Large intestine (tissue), 12 donors: ENCODE measurements at places on chromosomes 5 and 9.

- no peak overlapping the region for H3K4me3 ChIP-seq
- H3K27ac ChIP-seq: no peak overlapping the region
- DNase-seq: no peak
- H3K27me3 ChIP-seq: no peaks in the 10 kb centered on the region
- peaks cover 20% of the 10 kb centered on the region for H3K4me1 ChIP-seq
These were observed 69.2 kb upstream of the PLPP1 start for GRCh38 chr5:55603922-55604321.

DNA sequence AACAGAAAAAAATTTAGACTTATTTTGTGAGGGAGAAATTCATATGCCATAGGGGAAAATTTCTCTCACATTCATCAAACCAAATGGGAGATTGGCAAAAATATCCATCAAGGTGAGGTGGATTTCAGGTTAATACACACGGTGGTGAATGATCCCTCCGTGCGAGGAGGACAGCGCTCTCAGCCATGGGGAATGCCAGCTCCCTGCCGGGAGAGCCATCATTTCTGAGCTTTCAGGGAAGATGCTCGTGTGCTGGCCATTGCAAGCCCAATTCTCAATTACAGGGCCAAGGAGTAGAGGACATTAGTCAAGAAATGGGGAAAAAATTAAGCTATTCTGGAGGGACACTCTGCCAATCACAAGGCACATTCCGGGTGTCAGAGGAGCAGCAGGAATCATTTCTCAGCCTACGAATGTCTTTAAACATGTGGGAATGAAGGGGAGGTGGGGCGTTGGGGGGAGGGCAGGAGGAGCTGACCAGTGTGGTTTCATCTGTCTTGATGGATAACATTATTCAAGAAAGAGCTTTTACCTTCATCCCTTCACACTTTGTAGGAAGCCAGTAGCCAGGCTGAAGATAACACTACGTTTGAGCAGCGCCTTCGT lies 165.5 kb downstream of the DAB2IP start:
- DNase-seq: no peak
- H3K4me3 ChIP-seq: no peak overlapping the region
- no peaks in the 10 kb centered on the region for H3K27me3 ChIP-seq

DNA sequence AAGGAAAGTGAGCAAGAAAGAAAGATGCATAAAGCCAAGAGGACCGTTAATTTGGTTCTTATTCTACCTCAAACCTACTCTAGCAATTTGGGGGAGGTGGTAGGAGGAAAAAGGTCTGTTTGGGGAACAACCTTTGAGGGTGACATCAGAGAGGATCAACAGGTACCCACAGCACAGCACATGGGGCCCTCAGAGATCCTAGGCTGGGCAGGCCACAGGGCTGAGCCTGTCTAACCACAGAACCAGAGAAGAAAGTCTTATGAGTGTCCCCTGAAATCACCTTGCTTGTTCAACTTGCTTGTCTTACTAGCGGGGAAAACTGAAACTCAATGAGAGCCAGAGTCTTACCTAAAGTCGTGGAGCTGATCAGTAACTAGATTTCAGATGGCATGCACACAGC lies 385.2 kb downstream of the SPOCK1 start:
- no peak overlapping the region for H3K27ac ChIP-seq
- H3K4me1 ChIP-seq: no peaks in the 10 kb centered on the region
- no peak overlapping the region for H3K4me3 ChIP-seq
- no peaks in the 10 kb centered on the region for H3K36me3 ChIP-seq

- no peak overlapping the region for H3K4me3 ChIP-seq
- no peak overlapping the region for H3K27ac ChIP-seq
- no peaks in the 10 kb centered on the region for H3K27me3 ChIP-seq
- H3K4me1 ChIP-seq: peaks cover 2% of the 10 kb centered on the region
These were observed 93.6 kb downstream of the TLE4 start for GRCh38 chr9:79665369-79665768.

DNA sequence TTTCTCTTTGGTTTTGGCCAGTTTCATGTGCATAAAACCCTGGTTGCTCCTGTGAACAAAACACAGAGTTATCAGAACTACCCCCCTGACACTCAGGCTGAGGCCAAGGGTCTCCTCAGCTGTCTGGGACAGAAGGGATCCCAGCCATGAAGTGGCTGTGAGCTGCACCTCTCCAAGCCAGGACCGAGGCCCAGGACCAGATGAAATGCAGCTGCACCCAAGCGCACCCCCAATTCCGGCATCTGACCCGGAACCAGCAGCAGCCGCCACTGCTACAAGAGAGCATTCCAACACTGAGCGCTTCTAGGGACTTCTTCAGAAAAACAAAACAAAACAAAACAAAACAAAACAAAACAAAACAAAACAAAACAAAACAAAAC lies 16.0 kb upstream of the SLC25A51 start:
- H3K4me3 ChIP-seq: no peak overlapping the region
- no peak for DNase-seq
- H3K36me3 ChIP-seq: peaks cover 46% of the 10 kb centered on the region
- no peaks in the 10 kb centered on the region for H3K27me3 ChIP-seq
- H3K4me1 ChIP-seq: peaks cover 14% of the 10 kb centered on the region

- H3K4me3 ChIP-seq: peak within 1 kb of the TSS; percentile 37
- H3K4me1 ChIP-seq: peaks cover 6% of the 10 kb centered on the region
- peaks cover 44% of the 10 kb centered on the region for H3K27me3 ChIP-seq
- H3K27ac ChIP-seq: peak within 1 kb of the TSS; percentile 30
- peak; percentile 42 for DNase-seq
These were observed at the start of gene TNC for GRCh38 chr9:115117999-115118878. Gene TNC, minus strand, starts transcription at chr9:115118157. Its CDS starts 27,139 bp downstream, at chr9:115091018.

- H3K4me3 ChIP-seq: no peak overlapping the region
- DNase-seq: no peak
- H3K4me1 ChIP-seq: no peaks in the 10 kb centered on the region
- H3K27ac ChIP-seq: no peak overlapping the region
These were observed 37.3 kb upstream of the GCNT4 start for GRCh38 chr5:75089662-75090061.

GRCh38 chr9:70679845-70680244 lies 265.4 kb upstream of the KLF9 start:
- H3K4me3 ChIP-seq: no peak overlapping the region
- no peak for DNase-seq
- no peaks in the 10 kb centered on the region for H3K36me3 ChIP-seq
- H3K27me3 ChIP-seq: no peaks in the 10 kb centered on the region
- no peaks in the 10 kb centered on the region for H3K4me1 ChIP-seq
- H3K27ac ChIP-seq: no peak overlapping the region

DNA sequence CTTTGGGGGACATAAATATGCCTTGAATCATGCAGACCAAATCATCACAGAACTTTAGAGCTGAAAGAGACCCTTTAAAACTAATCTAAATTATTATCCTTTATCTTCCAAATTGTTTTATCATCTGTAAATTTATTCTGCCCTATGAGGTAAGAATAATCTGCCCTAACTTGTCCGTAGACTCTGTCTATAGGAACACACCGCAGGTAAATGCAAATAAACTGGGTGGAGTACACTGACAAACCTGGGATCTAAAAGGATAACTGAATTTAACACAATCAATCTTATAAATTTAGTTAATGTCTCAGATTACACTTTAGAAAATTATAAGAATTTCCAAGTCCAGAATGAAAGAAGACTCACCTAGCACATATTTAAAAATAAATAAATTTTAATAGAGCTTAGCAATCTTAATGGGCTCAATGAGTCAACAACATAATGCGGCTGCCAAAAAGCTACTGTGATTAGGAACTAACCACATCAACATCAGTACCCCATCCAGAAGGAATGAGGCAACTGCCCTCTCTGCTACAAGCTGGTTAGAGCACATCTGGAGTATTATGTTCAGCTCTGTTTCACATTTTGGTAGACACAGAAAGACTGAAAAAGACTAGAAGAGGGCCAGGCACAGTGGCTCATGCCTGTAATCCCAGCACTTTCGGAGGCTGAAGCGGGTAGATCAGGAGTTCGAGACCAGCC lies 5.6 kb downstream of the MEGF9 start:
- H3K4me3 ChIP-seq: no peak overlapping the region
- H3K27me3 ChIP-seq: no peaks in the 10 kb centered on the region
- DNase-seq: no peak
- no peak overlapping the region for H3K27ac ChIP-seq

DNA sequence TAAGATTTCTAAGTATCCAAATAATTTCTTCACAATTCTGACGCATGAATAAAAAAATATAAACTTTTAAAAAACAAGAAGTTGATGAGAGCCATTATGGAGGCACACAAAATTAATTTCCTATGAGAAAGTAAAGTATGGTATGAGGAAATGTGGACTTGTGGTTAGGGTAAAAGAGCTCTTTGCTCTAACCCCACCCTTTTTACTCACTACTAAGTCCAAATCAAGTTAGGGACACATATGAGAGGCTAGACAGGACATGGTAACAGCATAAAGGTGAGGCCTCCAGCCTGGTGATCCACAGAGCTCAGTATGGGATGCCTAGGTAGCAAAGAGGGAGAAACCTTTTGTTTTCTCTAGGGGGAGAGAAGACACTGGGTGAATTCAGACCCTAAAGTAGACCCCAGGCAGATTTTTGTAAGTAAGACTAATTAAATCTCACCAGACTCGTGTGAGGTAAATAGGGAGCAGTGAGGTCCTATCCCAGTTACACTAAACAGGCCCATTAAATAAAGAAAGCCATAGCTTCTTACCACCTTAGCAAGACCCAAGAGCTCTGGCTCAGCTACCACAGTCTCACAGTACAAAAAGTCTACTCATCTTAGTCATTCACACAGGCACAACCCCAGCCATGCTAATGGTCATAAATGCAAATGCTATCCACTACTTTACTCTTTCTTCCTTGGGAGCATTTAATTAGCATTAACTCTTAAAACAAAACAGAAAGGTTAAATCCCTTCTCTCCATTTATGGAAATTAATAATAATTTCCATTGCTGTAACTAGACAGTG lies 42.6 kb downstream of the MLLT3 start:
- no peak overlapping the region for H3K4me3 ChIP-seq
- no peaks in the 10 kb centered on the region for H3K36me3 ChIP-seq
- DNase-seq: peak; percentile 25
- no peaks in the 10 kb centered on the region for H3K27me3 ChIP-seq
- H3K27ac ChIP-seq: no peak overlapping the region

DNA sequence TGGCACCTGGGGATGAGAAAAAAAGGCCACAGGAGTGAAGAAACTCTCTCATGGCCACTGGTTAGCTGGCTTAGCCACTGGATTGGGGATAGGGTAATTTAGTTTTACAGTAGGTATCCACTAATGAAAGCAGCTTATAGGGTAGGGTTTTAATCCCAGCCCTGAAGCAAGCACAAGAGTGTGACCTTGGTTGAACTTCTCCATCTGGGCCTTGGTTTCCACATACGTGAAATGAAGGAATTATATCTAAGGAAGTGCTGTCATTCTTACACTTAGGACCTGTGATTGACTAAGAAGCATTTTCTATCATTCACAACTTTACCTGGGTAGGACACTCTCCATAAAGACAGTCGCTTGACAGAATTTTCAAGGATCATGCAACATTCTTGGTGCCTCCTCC lies 49.6 kb downstream of the FAT2 start:
- DNase-seq: no peak
- H3K4me3 ChIP-seq: no peak overlapping the region
- H3K27me3 ChIP-seq: no peaks in the 10 kb centered on the region
- H3K4me1 ChIP-seq: no peaks in the 10 kb centered on the region
- no peak overlapping the region for H3K27ac ChIP-seq

GRCh38 chr5:25020454-25020853 lies 375.7 kb upstream of the CDH10 start:
- DNase-seq: no peak
- H3K4me1 ChIP-seq: no peaks in the 10 kb centered on the region
- no peaks in the 10 kb centered on the region for H3K27me3 ChIP-seq
- H3K27ac ChIP-seq: no peak overlapping the region

DNA sequence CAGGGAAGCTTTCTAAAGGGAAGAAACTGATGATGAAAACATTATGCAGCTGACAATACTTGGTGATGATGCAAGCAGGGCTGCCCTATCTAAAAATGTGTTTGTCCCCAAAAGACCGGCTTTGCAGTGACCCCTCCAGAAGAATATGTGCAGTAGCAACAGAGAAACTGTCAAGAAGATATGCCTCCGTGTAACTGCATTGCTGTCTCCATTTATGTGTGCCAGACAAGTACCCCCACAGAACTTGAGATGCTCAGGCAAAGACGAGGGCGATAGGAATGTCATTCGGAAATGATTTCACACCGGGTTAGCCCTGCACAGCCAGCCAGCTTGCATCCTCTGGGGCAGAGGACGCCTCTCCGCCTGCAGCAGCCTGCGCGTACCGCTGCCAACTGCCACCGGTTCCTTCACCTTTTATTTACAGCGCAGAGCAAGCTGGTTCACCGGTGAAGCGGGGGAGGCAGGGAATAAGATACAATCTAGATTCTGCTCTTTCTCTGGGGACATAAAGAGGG lies 2.0 kb downstream of the GABBR2 start:
- peaks cover 17% of the 10 kb centered on the region for H3K4me1 ChIP-seq
- H3K36me3 ChIP-seq: no peaks in the 10 kb centered on the region
- H3K27ac ChIP-seq: no peak overlapping the region
- DNase-seq: no peak

GRCh38 chr9:111529787-111530186 lies 4.8 kb downstream of the ZNF483 start:
- peaks cover 4% of the 10 kb centered on the region for H3K4me1 ChIP-seq
- no peak overlapping the region for H3K4me3 ChIP-seq
- no peaks in the 10 kb centered on the region for H3K36me3 ChIP-seq
- DNase-seq: no peak

DNA sequence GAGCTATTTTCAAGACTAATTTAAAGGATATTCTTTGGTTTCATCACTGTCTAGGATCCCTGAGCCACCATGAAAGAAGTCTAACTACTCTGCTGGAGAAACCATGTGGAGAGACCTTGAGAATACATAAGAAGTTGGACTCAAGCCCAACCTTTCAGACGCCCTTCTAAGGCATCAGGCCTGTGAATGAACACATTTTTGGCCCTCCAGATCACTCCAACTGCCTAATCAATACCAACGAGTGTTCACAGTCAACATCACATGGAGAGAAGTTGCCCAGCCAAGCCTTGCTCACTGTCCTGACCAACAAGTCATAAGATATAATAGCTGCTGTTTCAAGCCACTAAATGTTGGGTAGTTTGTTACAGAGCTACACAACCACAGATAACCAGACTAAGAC lies 100.7 kb downstream of the EPB41L4A start:
- no peak overlapping the region for H3K4me3 ChIP-seq
- no peak for DNase-seq
- no peaks in the 10 kb centered on the region for H3K27me3 ChIP-seq
- no peaks in the 10 kb centered on the region for H3K4me1 ChIP-seq
- H3K27ac ChIP-seq: no peak overlapping the region

- H3K4me3 ChIP-seq: no peak overlapping the region
- H3K27ac ChIP-seq: no peak overlapping the region
- no peaks in the 10 kb centered on the region for H3K36me3 ChIP-seq
- no peaks in the 10 kb centered on the region for H3K4me1 ChIP-seq
- H3K27me3 ChIP-seq: no peaks in the 10 kb centered on the region
These were observed 83.8 kb upstream of the STC2 start for GRCh38 chr5:173411791-173412555.

- H3K4me3 ChIP-seq: no peak overlapping the region
- no peak overlapping the region for H3K27ac ChIP-seq
- no peaks in the 10 kb centered on the region for H3K36me3 ChIP-seq
- H3K27me3 ChIP-seq: peaks cover 37% of the 10 kb centered on the region
These were observed 18.5 kb upstream of the LAMC3 start for GRCh38 chr9:130990306-130990977.
